PC-3 (cell line): ENCODE measurements at places on chromosomes 6 and 20.

DNA sequence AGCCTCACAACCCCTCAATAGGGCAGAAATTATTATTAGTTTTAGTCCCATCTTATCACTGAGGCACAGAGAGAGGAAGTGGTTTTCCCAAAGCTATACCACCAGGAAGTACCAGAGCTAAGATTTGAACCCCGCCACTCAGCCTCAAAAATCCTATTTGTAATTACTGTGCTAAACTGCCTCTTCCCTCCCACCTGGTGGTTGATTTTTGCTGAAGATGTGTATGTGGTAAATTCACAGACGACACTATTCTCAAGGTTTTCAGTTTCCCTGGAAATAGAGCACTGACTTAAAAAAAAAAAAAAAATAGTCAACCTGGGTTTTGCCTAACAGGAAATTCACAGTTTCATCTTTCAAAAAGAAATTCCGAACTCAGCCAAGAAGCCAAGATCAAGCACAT is 57.9 kb downstream of the TSHZ2 start:
- DNase-seq = no peak

GRCh38 chr6:34132486-34133185 is 13.3 kb downstream of the GRM4 start:
- DNase-seq = peak; percentile 58

- DNase-seq = no peak
Measured at GRCh38 chr6:146050168-146050567, 21.3 kb downstream of the GRM1 start.

- DNase-seq = no peak
Measured at GRCh38 chr20:51437182-51437924, 105.2 kb downstream of the NFATC2 start.

DNA sequence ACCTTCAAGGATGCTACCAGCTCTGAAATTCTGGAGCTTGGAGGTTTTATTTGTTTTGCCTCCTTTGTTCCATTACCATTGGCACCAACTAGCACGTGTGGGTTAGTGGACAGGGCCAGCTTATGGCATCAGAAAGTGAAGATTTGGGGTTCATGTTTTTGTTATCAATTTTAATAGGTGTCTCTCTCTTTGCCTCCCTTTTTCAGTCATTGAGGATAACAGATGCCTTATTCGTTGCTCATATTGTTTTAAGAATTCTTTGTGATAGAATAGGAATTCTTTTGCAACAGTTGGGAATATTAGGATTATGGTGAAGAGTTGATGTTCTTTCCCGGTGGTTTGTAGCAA is 22.9 kb downstream of the TMC2 start:
- no peak for DNase-seq

GRCh38 chr6:149114167-149114566 is 203.3 kb upstream of the TAB2 start:
- no peak for DNase-seq

DNA sequence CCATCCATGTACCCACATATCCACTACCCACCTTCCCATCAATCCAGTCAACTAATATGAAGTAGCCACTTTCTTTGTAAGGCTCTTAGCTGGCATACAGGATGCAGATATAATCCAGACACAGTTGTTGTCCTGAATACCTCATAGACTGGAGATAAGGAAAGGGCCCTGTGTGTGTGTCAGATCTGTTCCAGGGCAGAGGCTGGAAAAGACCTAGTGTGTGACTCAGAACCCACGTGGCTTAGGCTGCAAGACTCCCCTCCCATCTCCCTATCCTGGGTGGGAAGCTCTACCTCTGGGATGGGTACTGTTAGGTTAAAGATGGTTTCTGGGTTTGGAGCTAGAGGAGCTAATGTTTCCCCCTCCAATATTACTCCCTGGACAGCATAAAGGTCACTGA is 3.6 kb downstream of the BPIFA1 start:
- no peak for DNase-seq

DNA sequence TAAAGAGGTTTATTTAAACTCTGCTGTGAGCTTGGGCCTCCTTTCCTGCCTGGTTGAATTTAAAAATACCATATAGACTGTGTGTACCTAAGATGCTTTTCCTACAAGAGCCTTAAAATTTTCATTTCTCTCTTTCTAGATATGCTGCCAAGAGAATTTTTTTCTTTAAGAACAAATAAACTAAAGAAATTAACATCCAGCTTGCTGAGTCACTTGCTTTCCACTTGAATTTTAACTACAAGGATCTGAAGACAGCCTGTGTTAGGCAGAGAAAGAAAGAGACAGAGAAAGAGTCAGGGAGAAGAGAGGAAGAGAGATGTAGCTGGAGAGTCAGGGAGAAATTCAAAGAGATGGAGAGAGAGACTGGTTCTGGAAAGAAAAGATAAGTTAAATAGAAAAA is 18.3 kb upstream of the SNAP25 start:
- no peak for DNase-seq

DNA sequence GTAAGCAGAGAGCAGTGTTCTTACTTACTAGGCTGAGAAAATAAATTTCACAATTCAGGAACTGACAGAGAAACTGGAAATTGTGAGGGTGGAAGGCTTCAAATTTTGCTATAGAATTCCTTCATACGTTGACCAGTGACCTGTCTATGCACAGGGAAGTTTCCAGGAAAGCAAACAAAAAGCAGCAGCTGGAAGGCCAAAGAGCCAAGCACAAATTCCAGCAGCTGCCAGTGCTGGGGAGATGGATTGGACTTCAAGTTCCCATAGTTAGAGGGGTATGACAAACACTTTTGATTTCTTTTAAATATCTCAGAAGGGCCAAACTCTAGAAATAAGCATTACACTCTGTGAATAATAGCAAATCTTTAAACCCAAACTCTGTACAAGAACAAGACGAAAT is 299.1 kb upstream of the KCNQ5 start:
- no peak for DNase-seq

GRCh38 chr6:78599526-78599925 is 267.8 kb upstream of the IRAK1BP1 start:
- DNase-seq = peak; percentile 51

GRCh38 chr6:127992144-127992543 is 91.3 kb upstream of the THEMIS start:
- no peak for DNase-seq

GRCh38 chr6:112563368-112563767 is 216.2 kb downstream of the RFPL4B start:
- DNase-seq = peak; percentile 48

- no peak for DNase-seq
Measured at GRCh38 chr20:40808936-40809335, 119.9 kb upstream of the MAFB start.

DNA sequence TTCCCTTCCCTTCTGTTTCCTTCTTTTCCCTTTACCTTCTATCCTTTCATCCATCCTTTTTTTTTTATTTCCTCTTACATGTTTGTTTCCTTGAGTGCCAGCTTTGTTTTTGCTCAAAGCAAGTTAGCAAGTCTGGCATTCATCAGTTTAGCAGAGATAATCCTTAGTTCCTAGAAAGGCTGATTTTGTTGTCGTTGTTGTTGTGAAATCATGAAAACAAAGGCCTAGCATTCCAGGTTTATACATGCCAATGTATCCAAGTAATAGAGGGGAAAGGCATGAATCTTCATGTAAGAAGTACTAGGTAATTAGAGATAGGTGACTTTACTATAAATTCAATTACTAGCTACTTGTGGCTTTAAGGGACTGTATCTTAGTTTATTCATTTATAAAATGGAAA is 45.9 kb downstream of the TFAP2B start:
- DNase-seq = no peak

DNA sequence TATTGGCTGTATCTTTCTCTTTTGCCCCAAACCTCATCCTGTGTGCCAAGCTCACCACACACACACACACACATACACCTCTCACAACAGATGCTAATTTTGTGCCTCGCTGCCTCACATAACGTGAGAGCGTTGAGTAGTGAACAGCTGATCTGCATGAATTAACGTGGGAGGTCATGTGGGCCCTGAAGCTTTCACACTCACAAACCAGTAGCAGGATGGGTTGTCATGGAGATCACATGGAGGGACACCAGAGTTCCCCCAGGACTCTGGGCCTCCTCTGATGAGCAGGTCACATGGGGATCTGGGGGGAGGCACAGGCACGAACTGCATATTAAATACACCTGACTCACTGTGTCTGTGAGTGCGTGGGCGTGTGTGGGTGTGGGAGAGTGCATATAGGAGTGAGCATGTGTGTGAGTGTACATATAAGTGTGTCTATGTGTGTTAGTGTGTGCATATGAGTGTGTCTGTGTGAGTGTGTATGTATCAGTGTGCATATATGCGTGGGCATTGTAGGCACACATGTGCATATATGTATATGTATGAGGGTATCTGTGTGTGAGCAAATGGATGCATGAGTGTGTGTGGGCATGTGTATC is 62.7 kb upstream of the SULF2 start:
- DNase-seq = peak; percentile 38

GRCh38 chr6:40804905-40805304 is 217.7 kb upstream of the LRFN2 start:
- DNase-seq = no peak

GRCh38 chr6:28948782-28949486 is 25.1 kb upstream of the TRIM27 start:
- peak; percentile 52 for DNase-seq

DNA sequence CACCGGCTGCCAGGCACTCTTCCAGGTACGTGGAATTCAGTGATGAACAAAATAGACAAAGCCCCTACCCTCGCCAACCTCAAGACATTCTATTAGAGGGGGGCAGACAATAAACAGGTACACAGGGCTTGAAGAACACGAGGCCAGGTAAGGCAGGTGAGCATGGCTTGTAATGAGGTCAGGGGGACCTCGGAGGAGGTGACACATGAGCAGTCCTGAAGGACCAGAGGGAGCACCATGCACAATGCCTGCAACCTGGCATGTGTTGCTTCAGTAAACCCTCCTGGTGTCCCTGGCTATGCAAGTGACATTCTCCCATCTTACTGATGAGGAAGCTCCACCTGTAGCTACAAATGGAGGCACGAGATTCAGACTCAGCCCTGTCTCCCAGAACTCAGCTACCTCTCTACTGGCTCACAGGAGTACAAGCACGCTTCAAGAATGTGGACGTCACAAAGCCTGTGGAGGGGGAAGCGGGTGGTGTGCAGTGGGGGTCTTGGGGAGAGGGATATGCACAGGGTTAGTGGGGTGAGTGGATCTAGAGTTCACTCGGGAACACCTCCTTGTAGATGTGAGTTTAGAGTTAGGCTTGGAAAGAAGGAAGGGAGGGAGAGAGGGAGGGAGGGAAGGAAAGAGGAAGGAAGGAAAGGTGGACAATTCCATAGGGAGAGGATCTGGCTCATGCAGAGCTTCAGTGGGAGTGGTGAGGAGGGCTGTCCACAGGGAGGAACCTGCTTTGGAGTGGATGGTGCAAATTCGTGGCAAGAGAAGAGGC is 7.6 kb upstream of the MAPK13 start:
- no peak for DNase-seq

DNA sequence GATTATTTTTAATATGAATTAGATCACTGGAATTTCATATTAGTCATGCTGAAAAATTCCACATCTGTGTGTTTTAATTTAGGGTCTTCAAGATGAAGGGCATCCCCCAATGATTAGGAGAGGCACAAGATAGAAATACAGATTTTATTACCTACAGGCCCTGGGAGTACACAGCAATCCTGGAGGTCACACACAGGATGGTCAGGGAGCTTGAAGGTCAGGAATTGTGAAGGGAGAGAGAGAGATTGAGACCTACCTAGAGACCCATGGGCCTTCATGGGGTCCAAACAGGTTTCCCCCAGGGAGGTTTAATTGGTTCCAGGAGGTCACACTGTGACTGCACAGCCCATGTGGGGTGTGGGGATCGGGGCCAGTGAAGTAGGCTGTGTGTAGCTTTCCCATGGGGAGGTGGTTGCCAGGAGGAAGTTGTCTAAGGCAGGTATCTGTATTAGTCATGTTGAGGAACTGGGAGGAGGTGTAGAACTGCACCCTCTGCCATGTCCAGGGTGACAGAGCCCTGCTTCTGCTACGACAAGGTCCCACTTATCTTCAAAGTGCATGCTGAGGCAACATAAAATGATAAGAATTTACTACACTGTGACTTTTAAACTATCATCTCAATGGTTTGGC is 18.3 kb downstream of the SNX9 start:
- peak; percentile 61 for DNase-seq

GRCh38 chr20:49276961-49277785 is 684 bp downstream of the ZNFX1 start:
- peak; percentile 22 for DNase-seq

DNA sequence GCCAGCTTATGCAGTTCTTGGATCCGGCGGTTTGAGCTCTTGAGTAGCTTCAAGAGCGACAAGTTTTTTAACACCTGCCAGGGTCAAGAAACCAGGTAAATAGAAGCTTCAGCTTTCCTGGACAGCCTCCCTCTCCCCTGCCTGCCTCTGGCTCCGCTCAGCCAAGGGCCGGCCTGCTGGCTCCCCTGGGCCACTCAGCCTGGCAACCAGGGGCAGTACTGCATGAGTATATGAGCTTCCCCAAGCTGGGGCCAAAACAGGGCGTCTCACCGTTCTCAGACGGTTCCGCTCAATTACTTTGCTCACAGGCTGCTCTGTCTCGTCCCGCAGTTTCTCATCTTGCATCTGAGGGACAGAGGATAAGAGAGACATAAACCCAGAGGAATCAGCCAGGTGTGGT is 856 bp downstream of the TP53TG5 start:
- no peak for DNase-seq

DNA sequence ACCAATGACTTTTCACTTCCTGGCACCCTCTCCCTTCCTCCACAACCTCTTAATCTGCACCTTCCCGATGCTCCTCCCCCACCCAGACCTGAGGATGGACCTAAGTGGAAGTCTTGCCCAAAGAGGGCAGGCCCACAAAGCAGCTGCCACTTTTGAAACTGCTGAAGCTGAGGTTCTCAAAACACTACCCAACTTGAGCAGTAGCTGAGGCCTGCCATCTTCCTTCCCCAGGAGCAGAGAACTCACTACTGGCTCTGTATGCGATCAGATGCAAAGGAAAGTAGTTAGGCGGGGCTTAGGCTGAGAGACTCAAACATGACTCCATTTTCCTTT is 1.5 kb downstream of the HM13 start:
- no peak for DNase-seq

DNA sequence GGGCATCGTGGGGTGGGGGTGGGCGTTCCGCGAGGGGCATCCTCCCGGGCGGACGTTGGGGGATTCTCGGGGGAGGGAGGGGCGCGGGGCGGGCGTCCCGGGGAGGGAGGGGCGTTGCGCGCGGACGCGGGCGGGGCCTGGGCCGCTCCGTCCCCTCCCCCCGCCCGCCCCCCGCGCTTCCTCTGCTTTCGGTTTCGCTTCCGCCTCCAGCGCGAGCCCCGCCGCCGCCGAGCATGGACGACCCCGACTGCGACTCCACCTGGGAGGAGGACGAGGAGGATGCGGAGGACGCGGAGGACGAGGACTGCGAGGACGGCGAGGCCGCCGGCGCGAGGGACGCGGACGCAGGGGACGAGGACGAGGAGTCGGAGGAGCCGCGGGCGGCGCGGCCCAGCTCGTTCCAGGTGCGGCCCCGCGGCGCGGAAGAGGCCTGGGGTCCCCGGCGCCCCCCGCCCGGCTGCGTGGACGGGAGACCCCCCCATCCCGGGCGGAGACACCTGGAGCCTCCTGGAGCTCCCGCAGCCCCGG is at the start of gene OGFR:
TSS of gene OGFR (plus strand) at position 209 of the 528 bp plus-strand sequence. CDS start at position 234, 25 bp downstream.
- peak; percentile 51 for DNase-seq

GRCh38 chr20:18989736-18990474 is 176.3 kb downstream of the SCP2D1 start:
- DNase-seq = no peak
